Common myeloid progenitor, CD34-positive (primary cell): ENCODE measurements at places on chromosomes 7 and 10.

- DNase-seq: no peak
These were observed 19.4 kb downstream of the NOBOX start for GRCh38 chr7:144384071-144384470.

- DNase-seq: no peak
These were observed 182.4 kb downstream of the MYOF start for GRCh38 chr10:93299606-93300287.

DNA sequence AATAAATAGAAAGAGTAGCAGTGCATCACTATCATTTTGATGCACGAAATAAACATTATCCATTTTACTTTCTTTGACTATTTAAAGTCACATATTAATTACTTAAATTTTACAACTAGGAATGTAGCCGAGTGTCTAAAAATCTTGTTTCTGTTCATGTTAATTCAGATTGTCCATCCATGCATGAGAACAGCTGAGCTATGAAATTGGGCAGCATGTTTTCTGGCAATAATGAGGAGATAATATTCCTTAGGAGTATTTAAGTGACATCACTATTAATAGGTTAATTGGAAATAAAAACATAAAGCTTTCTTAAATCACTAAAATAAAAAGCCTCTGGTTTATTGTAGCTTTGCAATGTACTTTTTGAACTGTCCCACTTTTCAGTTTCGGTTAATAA, 293.8 kb downstream of the PHTF2 start:
- DNase-seq: no peak

GRCh38 chr10:106083572-106083971, 1080.9 kb downstream of the SORCS1 start:
- no peak for DNase-seq

DNA sequence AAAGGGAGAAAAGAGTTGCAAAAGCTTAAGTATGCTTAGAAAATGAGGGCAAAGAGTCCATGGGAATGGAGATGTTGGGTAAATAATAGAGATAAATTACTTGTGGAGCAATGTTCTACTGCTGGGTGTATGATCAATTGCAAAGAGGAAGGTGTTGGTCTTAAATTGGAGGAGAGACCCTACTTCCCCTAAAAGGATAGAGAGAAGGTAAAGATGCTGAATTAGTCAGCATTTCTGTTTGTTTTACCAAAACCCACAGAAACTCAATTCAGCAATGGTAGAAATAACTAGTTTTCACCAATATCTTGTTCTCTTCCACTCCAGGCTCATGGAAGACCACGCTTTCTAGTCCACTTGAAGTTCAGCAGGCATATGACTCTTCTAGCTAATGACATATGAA, 32.1 kb downstream of the ASB4 start:
- peak; percentile 34 for DNase-seq

GRCh38 chr7:73544678-73545077, 12.8 kb downstream of the BCL7B start:
- no peak for DNase-seq

- DNase-seq: no peak
These were observed 281.3 kb downstream of the GPR158 start for GRCh38 chr10:25455980-25456567.

DNA sequence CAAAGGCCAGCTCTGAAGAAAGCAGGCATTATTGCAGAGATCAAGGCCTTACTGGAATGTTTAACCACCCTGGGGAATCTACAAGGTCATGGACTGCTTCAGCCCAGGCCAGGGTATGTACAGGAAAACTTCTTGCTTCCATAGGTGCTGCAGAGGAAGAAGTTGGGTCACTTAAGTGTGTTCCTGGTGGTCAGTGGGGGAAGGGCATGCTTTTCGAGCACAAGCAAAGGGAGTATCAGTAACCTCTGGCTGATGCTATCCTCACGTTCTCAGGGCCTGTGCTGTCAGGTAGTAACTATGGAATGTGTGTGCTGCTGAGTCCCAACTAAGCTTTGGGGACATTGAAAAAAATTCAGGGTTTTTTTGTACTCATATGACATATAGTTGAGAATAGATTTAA, 234.0 kb upstream of the SP4 start:
- DNase-seq: no peak

GRCh38 chr10:74669210-74669609, 157.2 kb upstream of the KAT6B start:
- DNase-seq: no peak
